Stimulated activated CD8-positive, alpha-beta memory T cell treated with anti-CD3 and anti-CD28 coated beads, Interleukin-4, amount 100 ng/mL, for 24 hours (primary cell): ENCODE measurements at places on chromosomes 7 and 10.

DNA sequence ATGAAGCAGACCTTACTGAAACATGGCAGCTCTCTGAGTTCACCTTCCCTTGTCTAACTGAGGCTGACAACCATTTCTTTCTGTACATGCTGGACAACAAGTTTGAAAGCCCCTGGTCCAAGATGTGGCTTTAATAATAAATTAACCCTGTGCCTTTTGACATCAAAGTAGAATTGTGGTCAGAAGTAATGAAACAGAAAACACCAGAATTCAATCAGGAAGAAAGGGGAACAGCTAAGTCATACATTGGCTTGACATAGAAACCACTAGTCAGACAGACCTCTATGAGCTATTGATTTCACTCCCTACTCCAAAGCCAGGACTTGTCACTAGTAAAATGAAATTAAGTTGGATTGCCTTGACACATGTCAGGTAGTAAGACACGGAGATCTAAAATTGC lies 175.2 kb upstream of the ASAH2 start:
- DNase-seq = no peak

DNA sequence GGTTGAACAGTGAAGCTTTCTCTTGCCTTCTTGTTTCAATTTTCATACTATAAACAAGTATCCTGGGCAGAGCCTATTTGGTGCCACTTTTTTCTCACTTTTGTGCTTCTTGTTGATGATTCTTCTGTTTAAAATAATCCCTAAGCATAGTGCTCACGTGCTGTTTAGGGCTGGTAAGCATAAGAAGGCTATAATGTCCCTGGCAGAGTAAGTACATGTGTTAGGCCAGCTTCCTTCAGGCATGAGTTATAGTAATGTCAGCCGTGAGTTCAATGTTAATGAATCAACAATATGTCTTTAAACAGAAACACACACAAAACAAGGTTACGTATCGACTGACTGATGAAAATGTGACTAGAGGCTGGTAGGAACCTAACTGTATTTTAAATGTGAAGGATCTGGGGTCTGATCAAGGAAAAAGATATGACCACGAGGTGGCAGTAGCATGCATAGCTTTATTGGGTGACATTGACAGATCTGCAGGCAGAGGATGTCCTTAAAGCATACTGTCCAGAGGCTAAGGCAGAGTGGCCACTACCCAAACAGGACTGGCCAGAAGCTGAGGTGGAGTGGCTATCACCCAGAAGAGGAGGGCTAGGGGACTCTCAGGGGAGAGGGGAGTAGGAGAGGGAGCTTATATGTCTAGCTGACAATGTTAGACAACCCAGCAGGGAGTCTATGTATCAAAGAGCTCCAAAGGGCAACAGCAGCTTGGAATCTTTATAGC lies 113.7 kb downstream of the BRAF start:
- peak; percentile 16 for DNase-seq

- DNase-seq = no peak
These were observed 1115.6 kb upstream of the GHITM start for GRCh38 chr10:83023662-83024061.

GRCh38 chr7:26584987-26585665 lies 279.3 kb downstream of the SKAP2 start:
- DNase-seq = no peak

DNA sequence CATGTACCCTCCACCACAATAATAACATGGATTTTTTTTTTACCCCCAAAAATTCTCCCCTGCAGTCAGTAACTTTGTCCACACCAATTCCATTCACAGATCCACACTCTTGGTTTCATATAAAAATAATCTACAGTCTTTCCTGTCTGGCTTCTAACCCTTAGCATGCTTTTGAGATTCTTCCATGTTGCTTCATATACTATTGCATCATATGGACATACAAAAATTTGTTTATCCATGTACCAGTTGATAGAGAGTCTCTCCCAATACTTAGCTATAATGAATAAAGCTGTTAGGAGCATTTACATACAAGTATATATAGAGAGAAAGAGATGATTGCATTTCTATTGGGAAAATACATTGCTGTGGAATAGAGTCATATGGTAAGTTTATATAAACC lies 575.0 kb downstream of the XPNPEP1 start:
- no peak for DNase-seq

GRCh38 chr7:132836746-132837145 lies 245.1 kb downstream of the CHCHD3 start:
- DNase-seq = no peak

DNA sequence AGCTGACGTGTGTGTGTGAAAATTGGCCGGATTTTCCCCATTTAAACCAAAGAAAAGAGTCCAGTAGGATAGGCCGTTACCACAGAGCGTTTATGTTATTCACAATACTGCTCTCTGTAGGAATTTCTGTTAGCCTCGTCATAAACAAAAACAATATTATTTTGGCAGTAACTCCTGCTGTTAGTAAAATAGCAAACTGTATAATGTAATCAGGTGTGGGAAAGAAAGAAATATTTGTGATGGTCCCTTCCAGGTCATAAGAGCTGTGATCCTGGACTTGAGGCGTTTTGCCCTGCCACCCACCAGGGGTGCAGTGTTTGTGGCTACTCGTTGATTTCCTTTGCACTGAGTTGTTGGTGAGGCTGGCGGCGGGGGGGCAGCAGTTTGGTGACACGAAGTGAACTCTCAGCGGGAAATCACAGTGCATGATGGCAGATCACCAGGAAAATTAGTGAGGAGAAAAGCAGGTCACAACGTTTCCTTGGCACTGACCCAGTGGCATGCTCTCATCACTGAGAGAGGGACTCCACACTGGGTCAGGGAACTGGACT lies 2.8 kb downstream of the EEPD1 start:
- no peak for DNase-seq

DNA sequence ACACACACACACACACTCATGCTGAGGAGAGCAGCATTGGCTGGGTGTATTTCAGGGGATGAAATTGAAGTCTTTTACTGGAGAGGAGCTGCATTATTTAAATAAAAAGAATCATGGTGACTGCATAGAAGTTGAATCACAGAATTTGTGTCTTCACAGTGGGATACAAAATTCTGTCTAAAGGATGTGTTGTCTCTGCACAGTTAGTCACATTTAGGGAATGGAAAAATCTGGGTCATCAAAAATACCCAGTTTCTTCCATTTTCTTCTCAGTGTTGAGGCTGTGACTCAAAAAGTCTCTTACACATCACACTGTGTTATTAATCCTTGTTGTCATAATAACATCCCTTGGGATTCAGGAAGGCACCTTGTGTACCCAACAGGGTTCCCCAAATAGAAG lies 10.9 kb downstream of the PAPSS2 start:
- DNase-seq = no peak

- no peak for DNase-seq
These were observed 11.0 kb upstream of the ACBD5 start for GRCh38 chr10:27251554-27251953.

DNA sequence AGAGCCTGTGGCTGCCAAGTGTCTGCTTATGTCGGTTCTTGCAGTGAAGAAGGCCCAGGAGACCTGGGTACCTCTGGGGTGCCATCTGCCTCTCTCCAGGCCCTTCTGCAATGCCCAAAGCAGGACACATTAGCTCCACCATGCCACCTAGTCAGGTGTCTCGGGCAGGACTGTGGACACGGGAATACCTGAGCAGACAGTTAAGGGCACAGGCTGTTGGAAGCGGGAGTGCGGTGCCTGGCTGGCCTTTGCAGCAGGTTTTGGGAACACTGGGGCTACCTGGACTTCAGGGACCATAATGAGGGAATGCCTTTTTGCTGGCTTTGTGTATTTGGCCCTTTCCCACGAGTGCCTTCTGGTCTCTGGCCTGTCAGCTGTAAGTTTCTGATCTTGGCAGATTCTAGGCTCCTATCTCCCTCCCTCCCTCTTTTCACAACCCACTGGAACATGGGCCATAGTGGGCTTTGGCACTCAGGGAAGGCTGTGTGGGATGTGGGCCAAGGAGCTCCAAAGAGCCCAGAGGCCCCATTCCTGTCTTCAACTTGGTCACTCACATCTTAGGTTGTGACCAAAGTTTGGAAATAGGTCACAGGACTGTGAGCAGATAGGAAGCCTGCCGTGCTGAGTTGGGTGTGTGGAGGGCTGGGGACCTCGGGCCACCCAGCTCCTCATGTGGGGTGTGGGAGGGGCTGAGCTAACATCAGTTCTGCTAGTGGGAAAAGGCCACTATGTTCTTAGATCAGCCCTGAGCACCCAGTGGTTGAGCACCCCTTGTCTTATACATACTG lies 41.5 kb upstream of the CXCL12 start:
- no peak for DNase-seq

DNA sequence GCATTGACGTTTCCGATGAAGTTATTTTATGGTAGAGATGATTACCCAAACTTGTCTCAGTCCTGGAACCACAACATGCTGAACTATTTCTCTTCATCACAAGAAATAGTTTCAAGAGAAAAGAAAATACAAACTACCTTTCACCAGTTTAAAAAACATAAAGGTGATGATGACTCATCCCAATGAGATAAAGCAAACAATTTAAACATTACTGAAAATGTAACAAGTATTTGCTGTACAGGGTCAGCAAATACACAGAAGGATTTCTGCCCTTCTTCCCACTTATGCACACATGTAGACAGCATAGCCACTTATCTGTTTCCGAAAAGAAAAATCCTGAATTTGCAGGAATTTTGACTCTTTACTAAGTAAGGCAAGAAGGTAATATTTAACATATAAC lies 50.8 kb downstream of the RHOBTB1 start:
- no peak for DNase-seq

DNA sequence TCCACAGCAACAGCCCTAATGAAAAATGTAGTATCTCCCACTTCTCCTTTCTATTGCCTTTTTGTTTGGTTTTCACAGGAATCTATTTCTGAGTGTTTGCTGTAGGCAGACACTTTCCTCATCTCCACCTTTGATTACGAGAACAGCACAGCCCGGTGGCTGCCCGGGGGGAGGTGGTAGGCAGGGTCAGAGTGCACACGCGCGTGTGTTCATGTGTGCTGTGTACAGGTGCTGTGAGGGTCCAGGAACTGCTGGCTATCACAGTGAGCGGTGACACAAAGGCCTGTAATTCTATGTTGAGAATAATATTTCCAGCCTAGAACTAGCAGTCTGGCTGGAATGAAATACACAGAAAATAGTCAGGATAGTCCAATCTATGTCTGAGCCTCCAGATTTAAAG lies 212.8 kb downstream of the ADARB2 start:
- DNase-seq = no peak

DNA sequence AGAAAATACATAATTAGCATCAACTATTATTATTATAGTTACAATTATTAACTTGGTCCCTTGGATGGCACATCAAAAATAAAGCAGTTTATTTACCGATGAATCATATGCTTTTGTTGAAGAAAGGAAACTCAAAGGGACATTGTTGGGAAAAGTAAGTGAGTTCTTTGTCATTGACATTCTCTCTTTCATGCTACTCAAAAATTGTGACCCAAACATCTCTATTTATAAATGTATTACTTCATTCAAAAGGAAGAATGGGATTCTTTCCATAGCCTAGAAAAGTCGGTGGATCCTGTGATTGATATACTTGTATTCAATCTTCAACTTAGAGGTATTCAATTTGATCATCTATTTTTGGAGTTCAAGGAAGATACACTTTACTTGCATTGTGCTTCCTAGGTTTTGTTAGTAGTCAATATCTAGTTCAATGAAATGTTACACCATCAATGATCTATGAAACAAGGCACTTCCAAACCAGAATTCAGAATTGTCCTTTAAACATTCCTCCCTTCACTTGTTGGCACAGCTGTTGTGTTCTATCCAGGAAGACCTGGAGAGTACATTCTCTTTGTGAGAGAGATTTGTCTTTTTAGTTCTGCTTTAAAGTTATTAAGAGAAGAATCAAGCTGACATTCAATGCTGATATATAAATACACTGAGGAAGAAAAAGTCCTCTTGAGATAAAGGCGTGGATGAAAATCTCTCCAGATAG lies 235.2 kb downstream of the TMEM26 start:
- DNase-seq = no peak

DNA sequence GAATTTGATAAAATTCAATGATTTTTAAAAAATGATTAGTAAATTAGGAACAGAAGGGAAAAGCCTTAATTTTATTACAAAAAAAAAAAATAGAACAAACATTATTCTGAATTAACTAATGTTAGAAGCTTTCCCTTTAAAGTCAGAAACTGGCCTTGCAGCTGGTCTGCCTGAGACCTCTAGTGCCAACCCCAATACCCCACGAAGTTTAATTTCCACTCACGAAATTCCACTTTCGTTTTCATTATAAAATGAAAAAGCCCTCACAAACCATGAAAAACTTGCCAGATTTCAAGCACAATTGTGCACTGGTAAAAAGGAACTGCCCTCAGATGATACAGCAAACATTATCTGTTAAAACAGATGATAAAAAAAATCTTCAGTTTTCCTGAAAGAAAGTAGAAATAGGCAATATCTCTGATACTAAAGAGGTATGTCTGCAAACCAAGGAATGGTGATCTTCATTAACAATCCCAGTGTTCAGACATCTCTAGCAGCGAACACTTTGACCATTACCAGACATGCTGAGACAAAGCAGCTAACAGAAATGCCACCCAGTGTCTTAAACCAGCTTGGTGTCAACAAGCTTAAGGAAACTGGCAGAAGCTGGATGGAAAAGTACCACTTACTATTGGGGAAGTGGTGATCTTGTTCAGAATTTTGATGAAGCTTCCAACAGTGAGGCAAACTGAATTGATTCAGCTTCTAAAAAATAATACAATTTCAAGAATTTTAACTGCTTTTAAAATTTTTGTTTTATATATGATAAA lies 80.2 kb downstream of the PALS2 start:
- no peak for DNase-seq

DNA sequence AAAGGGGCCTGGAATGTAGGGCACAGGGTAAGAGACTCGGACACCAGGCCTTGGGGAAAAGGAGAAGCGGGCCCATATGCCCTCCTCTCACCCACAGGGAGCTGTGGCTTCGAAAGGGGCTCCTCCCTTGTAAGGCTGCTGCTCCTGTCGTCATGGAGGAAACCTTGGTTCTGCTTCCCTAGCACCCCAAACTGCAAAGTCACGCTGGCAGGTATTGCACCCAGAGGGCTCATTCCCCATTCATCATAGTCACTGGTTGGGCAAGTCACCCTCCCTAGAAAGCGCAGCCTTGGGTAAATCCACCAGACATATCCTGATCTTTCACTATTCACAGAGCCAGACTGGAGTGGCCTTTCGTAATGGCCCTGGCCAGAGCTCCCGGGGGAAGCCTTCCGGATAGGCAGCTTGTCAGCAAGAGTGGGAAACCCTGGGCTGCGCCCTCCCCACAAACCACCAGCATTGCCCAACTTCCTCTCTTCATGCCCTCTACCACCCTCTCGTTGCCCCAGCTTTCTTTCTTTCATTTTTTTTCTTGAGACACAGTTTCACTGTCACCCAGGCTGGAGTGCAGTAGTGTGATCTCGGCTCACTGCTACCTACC lies 121.0 kb downstream of the HIP1 start:
- DNase-seq = peak; percentile 24

GRCh38 chr10:74289951-74290350 lies 138.9 kb downstream of the ADK start:
- DNase-seq = no peak

DNA sequence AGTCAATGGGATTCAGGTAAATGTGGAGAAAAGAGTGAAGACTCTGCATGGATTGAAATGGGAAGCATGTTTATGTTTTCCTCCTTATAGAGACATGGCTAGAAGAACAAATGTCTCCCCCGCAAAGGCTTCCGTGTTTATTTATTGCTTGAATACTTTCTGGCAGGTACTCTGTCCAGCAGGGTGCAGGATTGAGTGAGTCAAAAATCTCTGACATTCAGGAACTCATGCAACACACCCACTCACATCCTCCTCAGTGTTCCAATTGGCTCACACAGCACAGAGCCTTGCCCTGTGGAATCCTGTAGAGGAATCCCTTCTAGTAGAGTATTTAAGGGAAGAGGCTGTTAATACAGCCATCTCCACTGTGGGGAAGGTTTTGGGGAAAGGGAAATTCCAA lies 290.3 kb upstream of the VWC2 start:
- no peak for DNase-seq

GRCh38 chr10:47029181-47030009 lies 118.2 kb downstream of the PTPN20 start:
- DNase-seq = no peak
